ENCODE measurements at places on chromosomes 5 and 9.

DNA sequence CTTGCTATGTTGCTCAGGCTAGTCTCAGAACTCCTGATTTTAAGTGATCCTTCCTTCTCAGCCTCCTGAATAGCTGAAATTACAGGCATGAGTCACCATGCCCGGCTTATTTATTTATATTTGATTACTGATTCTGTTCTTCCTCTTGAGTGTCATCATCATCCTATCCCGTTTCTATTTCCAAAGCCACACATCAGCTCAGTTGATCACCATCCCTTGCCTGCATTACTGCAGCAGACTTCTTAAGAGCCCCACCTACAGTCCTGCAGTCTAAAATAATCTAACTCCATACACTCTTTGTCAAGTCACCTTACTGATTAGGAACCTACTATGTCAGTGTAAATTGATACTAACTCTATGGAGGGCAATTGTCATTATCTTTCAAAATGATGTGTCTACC, 138.9 kb upstream of the RAI14 start:
- no peak for DNase-seq

- DNase-seq: no peak
Observed at GRCh38 chr9:93949694-93950449, 5.3 kb downstream of the BARX1 start.

DNA sequence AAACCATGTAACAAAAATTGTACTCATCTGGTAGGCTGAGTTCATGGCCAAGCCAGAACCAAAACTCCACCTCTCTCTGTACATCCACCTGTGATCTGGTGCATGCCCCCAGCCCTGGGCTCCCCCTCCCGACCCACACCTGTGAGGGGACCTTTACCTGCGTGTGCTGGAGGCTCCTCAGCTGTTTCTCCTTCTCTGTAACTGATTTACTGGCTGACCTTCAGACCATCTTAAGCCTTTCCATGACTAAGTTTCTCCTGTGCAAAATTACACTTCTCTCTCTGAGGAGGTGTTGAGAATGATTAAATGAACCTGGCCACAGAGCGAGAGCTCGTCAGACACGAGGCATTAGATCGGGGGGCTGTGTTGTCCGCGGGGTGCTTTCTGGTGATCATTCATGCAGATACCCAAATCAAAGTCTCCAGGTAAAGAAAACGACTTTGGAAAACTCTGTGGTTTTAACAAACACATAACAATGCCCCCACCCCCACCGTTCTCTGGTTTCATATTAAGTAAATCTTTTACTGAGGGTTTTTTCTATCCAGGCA, 136.4 kb downstream of the SEMA5A start:
- DNase-seq: no peak

DNA sequence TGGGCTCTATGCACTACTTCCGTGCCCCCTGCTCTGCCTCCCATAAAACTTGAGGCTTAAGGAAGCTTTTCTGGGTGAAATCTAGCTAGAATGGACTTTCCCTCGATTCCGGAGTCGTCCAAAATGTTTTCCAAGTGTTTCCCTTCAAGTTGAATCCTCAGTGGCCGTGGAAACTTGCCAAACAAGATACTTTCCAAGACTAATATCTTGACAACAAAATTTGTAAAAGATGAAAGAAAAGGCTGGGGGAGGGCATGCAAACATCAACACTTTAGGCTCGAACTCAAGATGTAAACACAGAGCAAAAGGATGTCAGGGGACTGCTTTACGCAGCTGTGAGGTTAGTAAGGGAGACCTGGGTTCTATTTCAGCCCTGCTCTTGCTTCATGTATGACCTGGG, 482.8 kb upstream of the KLF4 start:
- no peak for DNase-seq

DNA sequence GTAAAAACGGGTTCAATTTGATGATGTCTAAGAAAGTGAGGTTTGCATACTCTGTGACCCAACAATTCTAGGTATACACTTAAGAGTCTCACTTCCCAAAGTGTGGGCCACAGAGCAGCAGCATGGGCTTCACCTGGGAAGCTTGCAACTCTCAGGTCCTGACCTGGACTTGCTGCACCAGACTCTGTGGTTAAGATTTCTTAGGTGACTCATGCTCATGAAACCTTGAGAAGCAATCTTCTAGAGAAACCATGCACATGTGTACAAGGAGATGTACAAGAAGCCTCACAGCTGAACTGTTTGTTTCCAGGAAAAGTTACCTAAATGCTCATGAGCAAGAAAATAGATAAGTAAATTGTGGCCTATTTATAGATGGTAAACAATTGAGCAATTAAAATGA, 30.0 kb downstream of the DNAJC21 start:
- peak; percentile 47 for DNase-seq

DNA sequence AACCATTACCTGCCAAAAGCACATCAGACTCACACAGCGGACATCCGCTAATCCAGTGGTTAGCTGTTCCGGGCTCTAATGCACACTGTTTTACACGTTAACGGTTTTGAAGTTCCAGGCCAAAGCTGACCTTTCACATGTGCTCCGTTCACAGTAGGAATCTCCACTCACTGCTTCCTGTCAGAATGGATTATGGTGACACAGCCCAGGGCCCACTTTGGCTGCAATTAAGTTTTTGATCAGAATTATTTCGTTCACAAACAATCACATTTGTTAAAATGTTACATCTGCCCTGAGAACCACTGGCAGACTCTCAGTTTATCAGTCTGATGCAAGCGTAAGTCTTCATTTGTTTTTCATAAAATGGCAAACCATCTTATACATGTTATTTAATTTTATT, 30.2 kb upstream of the CATSPER3 start:
- DNase-seq: no peak

- no peak for DNase-seq
Observed at GRCh38 chr5:138705567-138705966, 47.7 kb upstream of the CTNNA1 start.

DNA sequence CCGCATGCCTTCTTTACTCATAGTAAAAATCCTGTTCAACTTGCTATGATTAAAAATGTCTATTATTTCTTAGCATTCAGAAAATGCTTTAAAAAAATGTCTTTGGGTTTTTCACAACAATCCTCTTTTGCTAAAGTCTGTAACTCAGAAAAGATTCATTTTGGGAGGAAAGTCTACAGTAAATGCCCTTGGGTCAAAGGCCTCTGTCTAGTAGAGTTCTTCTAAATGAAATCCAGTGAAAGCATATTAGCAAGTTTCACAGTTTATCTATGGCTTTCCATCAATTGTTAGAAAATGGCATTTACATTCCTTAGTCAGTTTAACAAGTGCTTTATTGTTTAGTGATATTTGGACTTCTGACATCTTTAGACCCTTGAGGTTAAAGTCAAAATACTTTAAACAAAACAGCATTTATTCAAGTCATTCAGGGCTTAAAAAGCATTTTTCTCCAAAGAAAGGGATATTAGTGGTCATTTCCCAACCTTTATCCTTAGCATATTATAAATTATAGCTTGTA, 137.1 kb upstream of the TARS1 start:
- DNase-seq: no peak

DNA sequence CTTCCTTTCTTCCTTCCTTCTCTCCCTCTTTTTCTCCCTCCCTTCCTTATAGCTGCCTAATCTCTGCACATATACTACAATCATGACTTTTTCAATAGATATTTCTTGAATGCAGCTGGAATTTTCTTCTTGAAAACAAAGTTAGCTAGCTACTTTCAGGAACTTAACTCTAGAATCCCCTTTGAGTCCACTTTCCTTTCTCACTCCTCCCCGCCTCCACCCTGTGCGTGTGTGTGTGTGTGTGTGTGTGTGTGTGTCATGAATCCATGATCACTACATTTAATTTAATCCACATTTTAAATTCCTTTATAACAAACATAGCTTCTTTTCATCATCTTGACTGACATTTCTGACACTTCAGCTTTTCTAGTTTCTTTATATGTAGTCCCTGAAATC, 167.5 kb upstream of the KLF9 start:
- DNase-seq: no peak

GRCh38 chr9:105672711-105673234, 10.5 kb downstream of the TAL2 start:
- no peak for DNase-seq

- no peak for DNase-seq
Observed at GRCh38 chr5:132777209-132778069, at the start of gene SEPTIN8. Gene SEPTIN8 (minus strand): TSS chr5:132777239. CDS start chr5:132777137, 102 bp downstream.

DNA sequence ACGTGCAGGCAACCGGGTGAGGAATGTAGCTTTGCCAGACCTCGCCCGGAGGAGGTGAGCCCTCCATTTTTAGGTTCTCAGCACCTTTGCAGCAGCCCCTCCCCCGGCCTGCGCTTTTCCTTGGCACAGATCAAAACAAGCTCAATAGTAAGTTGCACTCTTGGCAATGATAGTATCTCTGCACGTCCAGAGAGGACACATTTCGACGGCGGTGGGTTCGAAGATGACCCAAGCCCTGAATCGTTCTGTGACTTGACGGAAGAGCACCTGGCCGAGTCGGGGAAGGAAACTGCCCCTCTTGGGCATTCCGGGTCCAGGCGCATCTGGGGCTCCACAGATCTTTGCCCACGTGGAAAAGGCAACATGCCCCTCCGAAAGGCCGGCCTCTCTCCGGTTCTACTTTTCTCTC, 904 bp downstream of the GDNF start:
- DNase-seq: no peak

- no peak for DNase-seq
Observed at GRCh38 chr5:158147227-158147626, 288.3 kb upstream of the CLINT1 start.

DNA sequence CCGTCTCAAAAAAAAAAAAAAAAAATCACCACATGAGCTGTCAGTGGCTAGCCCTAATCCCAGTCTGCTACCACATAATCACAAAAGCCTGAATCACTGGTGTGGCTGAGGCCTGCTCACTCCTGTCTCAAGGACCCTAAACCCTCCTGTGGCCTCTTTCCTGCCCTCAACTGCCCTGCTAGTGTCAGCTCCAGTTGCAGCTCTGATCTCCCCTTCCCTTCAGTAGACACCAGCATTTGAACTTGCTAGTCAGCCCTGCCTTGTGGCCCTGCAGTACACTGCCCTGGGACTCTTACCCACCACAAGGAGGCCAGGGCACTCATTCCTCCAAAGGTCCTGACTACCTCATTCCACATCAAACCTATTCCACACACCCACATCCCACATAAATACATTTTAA, 9.5 kb upstream of the P4HA2 start:
- no peak for DNase-seq

DNA sequence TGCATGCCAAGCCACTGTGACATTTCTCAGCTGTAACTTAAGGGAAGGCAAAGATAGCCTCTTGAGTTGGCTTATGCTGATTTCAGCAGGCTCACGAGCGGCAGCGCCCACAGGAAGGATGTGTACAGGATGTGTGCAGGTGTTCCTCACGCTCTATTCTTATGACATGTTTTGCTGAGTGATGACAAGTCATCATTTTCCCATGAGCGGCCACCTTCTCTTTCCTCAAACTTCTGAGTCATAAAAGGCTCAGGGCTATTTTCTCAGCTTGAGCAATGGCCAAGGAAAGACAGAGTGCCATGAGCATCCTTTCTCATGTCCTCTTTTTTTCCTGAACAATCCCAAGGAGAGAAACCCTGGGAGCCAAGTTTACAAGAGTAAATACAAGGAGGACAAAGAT, 365.9 kb downstream of the PLK2 start:
- no peak for DNase-seq

DNA sequence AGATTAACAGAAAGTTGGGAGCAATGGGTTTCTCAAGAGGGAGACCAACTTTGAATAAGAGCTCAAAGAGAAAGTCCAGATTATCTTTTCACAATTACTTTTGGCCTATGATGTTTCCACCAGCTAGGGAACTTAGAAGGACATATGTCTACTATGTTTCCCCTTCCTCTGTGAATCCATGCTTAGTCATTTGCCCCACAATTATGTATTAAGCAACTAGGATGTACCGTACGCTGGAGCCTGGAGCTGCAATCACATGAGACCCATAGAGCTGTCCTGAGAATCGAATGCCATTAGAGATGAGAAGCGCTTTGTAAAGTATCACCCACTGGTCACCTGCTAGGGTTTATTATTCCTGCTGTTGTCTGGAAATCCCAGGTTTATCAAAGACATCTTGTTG, 78.8 kb downstream of the PDE6A start:
- no peak for DNase-seq

GRCh38 chr5:40221796-40222195, 457.9 kb upstream of the PTGER4 start:
- peak; percentile 80 for DNase-seq

- DNase-seq: peak; percentile 54
Observed at GRCh38 chr5:135308752-135309151, 90.3 kb downstream of the MACROH2A1 start.

DNA sequence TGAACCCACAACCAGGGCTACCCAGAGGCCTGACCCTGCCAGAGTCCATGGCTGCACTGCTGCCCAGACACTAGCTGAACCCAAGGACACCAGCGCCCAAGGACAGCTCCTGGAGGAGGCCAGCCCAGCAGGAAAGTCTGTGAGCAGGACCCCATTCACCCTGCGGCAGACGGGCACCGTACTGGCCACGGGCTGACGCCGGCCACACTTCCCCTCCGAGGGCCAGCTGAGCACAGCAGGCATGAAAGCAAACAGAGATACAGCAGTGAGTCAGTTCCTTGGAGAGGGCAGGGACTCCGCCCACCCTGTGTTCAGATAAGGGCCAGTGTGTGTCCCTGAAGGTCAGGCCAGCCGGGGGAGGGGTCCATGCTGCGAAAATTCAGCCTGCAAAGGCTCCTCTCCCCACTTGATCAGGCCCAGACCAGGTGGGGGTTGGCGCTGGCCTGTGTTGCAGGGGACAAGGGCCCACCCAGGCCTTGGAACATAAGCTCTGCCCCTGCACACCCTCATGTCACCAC, 3.2 kb downstream of the RNF208 start:
- DNase-seq: no peak

DNA sequence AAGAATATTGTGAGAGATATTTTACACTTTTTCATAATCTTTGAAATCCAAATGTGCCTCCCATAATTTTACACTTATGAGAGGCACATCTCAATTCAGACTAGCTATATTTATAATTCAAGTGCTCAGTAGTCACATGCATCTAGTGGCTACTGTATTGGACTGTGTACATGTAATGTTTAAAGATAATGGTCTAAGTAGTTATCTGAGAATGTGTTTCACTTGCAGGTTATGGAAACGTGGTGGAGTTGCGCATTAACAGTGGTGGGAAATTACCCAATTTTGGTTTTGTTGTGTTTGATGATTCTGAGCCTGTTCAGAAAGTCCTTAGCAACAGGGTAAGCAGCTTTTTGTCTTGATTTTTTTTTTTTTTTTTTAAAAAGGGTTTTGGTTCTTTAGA, 28.8 kb downstream of the G3BP1 start:
- no peak for DNase-seq

- no peak for DNase-seq
Observed at GRCh38 chr9:20835377-20836286, 151.6 kb downstream of the FOCAD start.

GRCh38 chr9:15469406-15469805, 41.4 kb downstream of the PSIP1 start:
- DNase-seq: peak; percentile 2

DNA sequence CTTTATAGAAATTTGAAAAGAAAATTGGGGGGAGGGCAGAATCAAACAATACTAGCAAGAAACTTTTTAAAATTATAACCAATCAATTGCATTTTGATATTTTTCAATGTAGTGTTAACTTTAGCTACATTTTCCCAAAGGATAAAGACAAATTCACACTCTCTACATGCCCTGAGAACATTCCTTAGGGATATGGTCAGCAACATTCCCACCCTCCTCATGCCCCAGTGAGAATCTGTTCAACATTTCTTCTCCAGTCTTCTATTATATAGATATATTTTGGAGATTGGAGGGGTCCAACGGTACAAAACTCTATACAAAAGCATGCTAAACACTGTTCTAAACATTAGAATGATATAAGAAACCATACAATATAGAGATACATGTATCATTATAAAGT, 11.6 kb upstream of the PRR16 start:
- no peak for DNase-seq

Measured in non-pigmented ciliary epithelial cell (primary cell).